ENCODE measurements at places on chromosomes 3 and 15. TPM values are rescaled to one million over a fixed set of nuclear protein-coding genes. Genes with fewer than 3 reads are reported as not detected.

Gene GREM1
- 489 TPM for polyA plus RNA-seq

Gene ENTPD3
- polyA plus RNA-seq = not detected

Gene CHRFAM7A
- 0.29 TPM for polyA plus RNA-seq

Gene CADPS
- 21.7 TPM for polyA plus RNA-seq

Gene GOLGA8T
- polyA plus RNA-seq = 0.03 TPM

Gene CALML4
- 2.0 TPM for polyA plus RNA-seq

Gene GOLGA6L7
- polyA plus RNA-seq = not detected

Gene CFAP91
- polyA plus RNA-seq = 0.10 TPM

Gene DNASE1L3
- polyA plus RNA-seq = not detected

Gene EXOG
- polyA plus RNA-seq = 17.0 TPM

Gene CFAP100
- polyA plus RNA-seq = not detected

Gene GRAMD2A
- 0.15 TPM for polyA plus RNA-seq
